T-helper 1 cell (primary cell): ENCODE measurements at places on chromosomes 7 and 10.

GRCh38 chr10:13942035-13942434 lies 355.3 kb downstream of the PRPF18 start:
- no peak for DNase-seq

DNA sequence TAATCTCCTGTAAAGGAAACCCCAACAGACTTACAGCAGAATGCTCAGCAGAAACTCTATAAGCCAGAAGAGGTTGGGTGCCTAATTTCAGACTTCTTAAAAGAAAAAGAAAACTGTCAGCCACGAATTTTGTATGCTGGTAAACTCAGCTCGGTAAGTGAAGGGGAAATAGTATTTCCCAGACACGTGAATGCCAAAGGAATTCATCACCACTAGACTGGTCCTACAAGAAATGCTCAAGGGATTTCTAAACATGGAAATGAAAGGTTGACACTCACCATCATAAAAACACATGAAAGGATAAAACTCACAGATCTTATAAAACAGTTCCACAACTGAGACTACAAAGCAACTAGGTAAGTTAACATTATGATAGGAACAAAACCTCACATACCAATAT lies 68.6 kb downstream of the GLCCI1 start:
- DNase-seq: no peak

DNA sequence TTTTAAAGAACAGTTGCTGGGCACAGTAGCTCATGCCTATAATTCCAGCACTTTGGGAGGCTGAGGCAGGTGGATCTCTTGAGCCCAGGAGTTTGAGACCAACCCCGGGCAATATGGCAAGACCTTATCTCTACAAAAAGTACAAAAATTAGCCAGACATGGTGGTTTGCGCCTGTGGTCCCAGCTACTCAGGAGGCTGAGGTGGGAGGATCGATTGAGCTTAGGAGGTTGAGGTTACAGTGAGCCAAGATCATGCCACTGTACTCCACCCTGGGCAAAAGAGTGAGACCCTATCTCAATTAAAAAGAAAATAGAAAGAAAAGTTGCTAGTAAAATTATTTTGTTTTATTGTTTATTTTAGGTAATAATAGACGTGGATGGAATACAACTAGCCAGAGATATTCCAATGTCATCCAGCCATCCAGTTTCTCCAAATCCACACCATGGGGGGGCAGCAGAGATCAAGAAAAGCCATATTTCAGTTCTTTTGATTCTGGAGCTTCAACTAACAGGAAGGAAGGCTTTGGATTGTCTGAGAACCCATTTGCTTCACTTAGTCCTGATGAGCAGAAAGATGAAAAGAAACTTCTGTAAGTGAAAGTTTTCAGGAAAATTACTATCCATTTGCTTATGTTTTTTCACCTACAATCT lies 3.0 kb downstream of the NUP42 start:
- DNase-seq: no peak

GRCh38 chr7:4123346-4123745 lies 558.7 kb upstream of the FOXK1 start:
- no peak for DNase-seq
